Tibial nerve (tissue), 4 donors: ENCODE measurements at places on chromosomes 7 and 10. TPM values are rescaled to one million over a fixed set of nuclear protein-coding genes. Genes with fewer than 3 reads are reported as not detected.

Gene RPEL1
- total RNA-seq = not detected

Gene CCDC172
- total RNA-seq = not detected

Gene FAM25G
- total RNA-seq = not detected

Gene CYP2C19
- not detected for total RNA-seq

Gene IDI2
- not detected for total RNA-seq

Gene MRPS33
- 12.7 TPM for total RNA-seq

Gene LRRC61
- total RNA-seq = 19.3 TPM

Gene RELN
- total RNA-seq = 89.2 TPM

Gene DNAJC12
- 1.2 TPM for total RNA-seq

Gene ITIH5
- 20.7 TPM for total RNA-seq

Gene ICA1
- total RNA-seq = 21.0 TPM

Gene DRGX
- total RNA-seq = not detected

Gene FFAR4
- 0.39 TPM for total RNA-seq

Gene SPOCK2
- 2.6 TPM for total RNA-seq

Gene P4HA1
- 24.9 TPM for total RNA-seq

Gene TSPAN13
- total RNA-seq = 6.9 TPM

Gene SPAG6
- total RNA-seq = not detected

Gene KCNMA1
- total RNA-seq = 19.9 TPM

Gene HOXA11
- 8.6 TPM for total RNA-seq

Gene MSRB2
- 17.8 TPM for total RNA-seq

Gene PRKAR1B
- total RNA-seq = 4.8 TPM

Gene GRM3
- not detected for total RNA-seq

Gene RSU1
- total RNA-seq = 61.6 TPM

Gene NPY4R2
- not detected for total RNA-seq

Gene SPACDR
- total RNA-seq = not detected

Gene VAX1
- not detected for total RNA-seq

Gene NPSR1
- total RNA-seq = not detected

Gene KIF5B
- total RNA-seq = 151 TPM

Gene LRRC18
- total RNA-seq = not detected

Gene PSMC2
- 118 TPM for total RNA-seq

Gene RAMP3
- total RNA-seq = 117 TPM

Gene CCZ1
- 30.8 TPM for total RNA-seq

Gene SCRN1
- total RNA-seq = 124 TPM

Gene GSDME
- total RNA-seq = 8.5 TPM

Gene AKR1C8
- total RNA-seq = not detected

Gene GRB10
- 34.1 TPM for total RNA-seq

Gene AKR1E2
- total RNA-seq = 18.9 TPM

Gene MRLN
- not detected for total RNA-seq

Gene SPDYE2B
- total RNA-seq = not detected

Gene APBB1IP
- total RNA-seq = 7.3 TPM

Gene FAM241B
- 5.7 TPM for total RNA-seq

Gene PGAM1
- total RNA-seq = 154 TPM

Gene EVX1
- total RNA-seq = not detected

Gene SP4
- total RNA-seq = 11.9 TPM

Gene LRRC72
- total RNA-seq = not detected

Gene CYP3A5
- total RNA-seq = 17.5 TPM

Gene NXPH1
- not detected for total RNA-seq

Gene CYP3A4
- 1.5 TPM for total RNA-seq
